ENCODE measurements at places on chromosomes 3 and 15.

DNA sequence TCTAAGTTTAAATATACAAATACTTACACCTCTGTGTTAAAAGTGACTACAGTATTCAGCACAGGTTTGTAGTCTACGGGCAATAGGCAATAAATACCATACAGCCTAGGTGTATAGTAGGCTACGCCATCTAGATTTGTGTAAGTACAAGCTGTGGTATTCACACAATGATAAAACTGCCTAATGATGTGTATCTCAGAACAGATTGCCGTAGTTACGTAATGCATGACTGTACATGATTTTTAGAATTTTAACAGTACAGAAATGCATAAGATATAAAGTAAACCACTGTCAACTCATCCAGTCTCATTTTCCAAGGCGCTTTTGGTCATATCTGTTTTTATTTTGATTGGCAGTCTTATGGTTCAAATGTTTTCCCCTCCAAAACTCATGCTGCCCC lies 365.7 kb downstream of the CTNNB1 start:
- DNase-seq, result no peak

GRCh38 chr3:38957296-38957695 lies 94.4 kb downstream of the SCN11A start:
- no peak for DNase-seq

- DNase-seq, result no peak
Measured at GRCh38 chr3:134249296-134249841, 1.3 kb downstream of the RYK start.

- DNase-seq, result peak; percentile 92
Measured at GRCh38 chr3:131361464-131362421, 19.8 kb upstream of the NUDT16 start.

DNA sequence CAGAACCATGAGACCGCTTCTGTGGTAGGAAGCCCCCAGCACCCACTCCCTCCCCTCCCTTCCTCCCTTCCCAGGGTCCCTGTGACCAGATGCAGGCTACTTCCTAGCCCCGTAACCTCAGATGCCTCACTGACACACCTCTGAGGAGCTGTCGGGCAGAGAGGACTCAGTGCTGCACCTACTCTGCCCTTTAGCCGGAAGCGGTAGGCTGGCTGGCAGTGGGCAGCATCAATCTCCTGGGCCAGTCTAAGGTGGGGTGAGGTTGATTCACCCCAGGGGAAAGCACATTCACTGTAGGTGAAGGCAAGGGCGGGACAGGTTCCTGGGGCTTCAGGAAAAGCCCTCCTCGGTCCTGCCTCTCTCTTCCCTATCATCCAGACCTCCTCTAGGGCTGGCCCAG lies 19.1 kb downstream of the CSRNP1 start:
- DNase-seq, result no peak

DNA sequence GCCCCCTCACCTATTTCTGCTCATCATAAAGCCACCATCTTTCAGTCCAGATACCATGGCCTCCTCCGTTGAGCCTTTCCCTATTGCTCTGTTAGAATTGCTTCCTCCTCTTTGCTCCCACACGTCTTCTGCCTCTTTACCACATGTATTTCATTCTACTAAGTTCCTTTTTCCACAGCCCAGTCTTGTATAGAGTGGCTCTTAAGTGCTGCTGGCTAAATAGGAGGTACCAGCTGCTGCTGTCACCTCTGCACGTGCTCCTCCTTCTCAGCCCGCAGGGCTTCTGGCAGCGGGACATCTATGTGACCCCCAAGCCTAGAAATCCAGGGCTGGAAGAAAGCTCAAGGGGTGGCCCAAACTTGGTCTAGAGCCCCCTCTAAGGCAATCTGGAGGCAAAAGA lies 38.8 kb upstream of the PLXND1 start:
- no peak for DNase-seq

DNA sequence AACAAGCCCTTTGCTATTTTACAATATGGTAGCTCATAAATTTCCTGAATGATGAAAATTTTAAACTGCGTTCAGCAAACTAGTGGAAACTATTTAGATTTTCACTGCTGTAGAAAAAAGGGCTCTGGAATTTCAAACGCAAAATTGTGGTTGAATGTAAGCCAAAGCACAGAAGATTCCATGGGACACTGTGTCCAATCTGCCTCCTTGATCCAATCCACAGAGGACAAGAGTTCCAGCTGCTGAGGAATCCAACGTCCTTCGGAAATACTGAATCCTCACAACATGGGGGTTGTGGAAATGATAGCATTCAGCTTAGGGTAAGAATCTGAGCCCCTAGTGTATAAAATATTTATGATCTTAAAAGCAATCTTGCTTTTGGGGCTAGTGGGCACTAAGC lies 161.0 kb downstream of the PLD1 start:
- no peak for DNase-seq

- DNase-seq, result no peak
Measured at GRCh38 chr3:129263161-129263910, 13.9 kb downstream of the COPG1 start.

DNA sequence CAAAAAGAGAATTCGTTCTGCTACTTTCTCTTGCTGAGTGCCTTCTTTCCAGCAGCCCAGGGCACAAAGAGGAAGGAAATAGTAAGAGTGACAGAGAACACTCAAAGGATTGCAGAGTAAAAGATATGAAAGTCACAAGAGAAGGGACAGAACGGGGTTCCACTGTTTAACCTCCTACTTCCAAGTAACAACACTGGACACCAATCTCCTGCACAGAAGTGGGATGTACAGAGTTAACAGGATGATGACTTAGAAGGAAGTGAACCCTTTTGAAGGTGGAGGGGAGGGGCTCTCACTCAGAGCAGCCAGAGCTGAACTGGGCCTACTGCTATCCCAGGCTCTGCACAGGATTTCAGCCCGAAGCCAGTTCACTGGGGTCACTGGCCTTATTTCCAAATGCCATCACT lies 130.1 kb upstream of the PRICKLE2 start:
- DNase-seq, result no peak

All from NCI-H510A (cell line).